HS-5 (cell line): ENCODE measurements at places on chromosomes 11 and 22.

GRCh38 chr11:28618416-28618815 lies 510.2 kb downstream of the METTL15 start:
- peak; percentile 23 for DNase-seq

GRCh38 chr22:16963189-16963945 lies 44.7 kb downstream of the GAB4 start:
- DNase-seq: no peak

DNA sequence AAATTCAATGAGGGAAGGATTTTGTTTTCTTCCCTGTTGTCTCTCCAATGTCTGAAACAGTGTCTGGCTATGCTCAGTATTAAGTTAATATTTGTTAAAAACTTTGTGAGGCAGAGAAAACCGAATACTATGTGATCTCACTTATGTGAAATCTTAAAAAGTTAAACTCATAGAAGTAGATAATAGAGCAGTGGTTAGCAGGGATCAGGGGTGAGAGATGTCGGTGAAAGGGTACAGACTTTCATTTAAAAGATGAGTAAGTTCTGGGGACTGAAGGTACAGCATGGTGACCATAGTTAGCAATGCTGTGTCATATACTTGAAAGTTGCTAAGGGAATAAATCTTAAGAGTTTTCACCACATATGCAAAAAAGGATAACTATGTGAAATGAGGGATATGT lies 244.6 kb downstream of the AASDHPPT start:
- no peak for DNase-seq

GRCh38 chr11:360326-361280 lies 8.7 kb upstream of the B4GALNT4 start:
- DNase-seq: no peak

DNA sequence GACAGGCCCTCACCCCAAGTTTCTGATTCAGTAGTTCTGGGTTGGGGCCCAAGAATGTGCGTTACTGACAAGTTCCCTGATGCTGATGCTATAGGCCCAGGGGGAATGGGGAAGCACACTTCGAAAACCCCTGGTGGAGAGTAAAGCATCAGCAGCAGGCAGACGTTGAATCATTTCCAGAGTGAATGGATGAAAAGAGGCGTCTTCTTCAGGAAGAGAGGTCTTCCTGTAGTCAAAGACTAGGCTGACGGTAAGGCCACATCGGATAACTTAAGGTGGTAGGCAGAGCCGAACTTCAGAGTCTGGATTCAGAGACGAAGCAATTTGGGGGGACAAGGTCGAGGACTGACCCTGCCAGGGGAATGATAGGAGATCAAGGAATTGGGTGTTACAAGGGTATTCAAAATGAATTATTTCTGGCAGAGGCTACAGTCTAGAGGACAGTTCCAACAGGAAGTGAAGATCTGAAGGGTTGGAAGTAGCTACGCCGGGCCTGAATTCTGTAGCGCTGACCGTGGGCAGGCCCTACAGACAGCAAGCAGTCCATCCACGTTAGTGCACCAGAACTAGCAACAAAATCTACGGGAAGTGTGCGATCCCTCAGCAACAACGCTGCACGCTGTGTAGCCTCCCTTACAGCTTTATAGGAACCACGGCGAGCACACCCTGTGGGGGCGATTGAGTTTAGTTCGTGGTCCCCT lies 862 bp upstream of the CENATAC start:
- no peak for DNase-seq

DNA sequence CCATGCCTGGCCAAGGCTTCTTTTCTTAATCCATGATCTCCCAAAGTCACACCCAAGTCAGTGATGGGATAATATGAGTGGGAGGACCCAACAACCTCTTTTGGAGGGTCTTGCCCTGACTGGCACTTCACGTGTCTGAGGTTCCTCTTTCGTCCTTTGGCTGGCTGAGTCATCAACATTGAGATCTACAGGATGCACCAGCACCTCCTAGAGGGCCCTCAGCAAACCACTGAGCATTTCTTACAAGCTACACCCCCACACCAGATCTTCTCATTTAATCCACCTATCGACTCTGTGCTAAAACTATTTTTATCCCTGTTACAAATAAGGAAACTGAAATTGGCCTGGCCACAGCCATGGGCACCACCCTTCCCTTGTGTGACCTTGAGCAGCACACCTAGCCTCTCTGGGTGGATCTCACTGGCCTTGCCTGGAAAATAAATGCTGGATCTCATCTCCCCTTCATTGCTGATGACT lies 63.4 kb downstream of the FLI1 start:
- no peak for DNase-seq

DNA sequence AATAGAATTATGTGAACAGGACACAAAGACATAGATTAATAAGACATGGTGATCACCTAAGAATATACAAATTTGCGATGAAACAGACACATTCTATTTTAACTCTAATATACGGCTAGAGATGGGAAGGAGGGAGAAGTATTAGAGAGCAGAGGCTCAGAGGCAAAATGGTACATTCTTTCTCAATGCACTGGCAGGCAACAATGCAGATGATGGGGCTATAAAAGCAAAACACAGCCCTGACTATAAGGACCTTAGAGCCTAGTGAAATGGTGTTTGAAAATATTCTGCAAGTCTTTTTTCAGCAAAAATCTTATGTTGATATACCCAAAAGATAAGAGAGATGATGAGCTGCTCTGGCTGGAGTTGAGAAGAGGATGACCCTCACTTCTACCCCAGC lies 13.1 kb downstream of the TCF20 start:
- DNase-seq: no peak

DNA sequence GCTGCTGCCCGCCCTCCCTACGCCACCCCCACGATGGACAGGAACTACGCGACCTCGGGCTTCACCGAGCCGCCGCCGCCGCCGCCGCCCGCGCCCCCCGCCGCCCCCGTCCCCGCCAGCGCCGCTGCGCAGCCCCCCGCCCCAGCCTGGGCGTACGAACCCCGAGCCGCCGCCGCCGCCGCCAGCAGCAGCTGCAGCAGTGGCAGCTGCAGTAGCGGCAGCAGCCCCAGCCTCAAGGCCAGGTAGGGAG lies 407 bp downstream of the QSER1 start:
- no peak for DNase-seq

- no peak for DNase-seq
Measured at GRCh38 chr22:36201630-36202319, at the start of gene APOL4. Gene APOL4, minus strand, starts transcription at chr22:36201809. Its CDS starts 75 bp downstream, at chr22:36201734.

- no peak for DNase-seq
Measured at GRCh38 chr11:118342503-118343161, at the start of gene CD3D. Gene CD3D, minus strand, starts transcription at chr11:118342705. Its CDS starts 98 bp downstream, at chr11:118342607.

DNA sequence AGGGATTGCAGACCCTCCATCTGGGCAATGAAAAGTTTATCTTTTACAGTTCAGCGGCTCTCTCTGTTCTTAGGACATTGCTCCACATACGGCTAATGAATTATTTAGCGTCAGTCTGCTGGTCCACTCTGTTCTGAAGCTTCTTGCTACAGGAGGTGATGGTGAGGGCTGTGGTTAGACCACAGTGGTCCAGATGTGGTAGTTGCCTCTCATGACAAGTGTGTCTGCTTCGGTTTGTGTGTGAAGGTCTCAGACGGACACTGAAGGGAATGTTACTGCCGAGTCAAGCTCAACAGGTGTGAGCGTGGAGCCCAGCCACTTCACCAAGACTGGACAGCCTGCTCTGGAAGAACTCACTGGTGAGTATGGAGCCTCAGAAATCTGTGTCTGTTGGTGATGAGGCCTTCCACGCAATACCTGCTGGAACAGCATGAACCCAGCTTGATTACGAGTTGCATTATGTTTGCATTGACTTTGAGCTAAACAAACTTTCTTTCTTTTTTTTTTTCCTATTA lies 220.8 kb downstream of the DBX1 start:
- DNase-seq: no peak

DNA sequence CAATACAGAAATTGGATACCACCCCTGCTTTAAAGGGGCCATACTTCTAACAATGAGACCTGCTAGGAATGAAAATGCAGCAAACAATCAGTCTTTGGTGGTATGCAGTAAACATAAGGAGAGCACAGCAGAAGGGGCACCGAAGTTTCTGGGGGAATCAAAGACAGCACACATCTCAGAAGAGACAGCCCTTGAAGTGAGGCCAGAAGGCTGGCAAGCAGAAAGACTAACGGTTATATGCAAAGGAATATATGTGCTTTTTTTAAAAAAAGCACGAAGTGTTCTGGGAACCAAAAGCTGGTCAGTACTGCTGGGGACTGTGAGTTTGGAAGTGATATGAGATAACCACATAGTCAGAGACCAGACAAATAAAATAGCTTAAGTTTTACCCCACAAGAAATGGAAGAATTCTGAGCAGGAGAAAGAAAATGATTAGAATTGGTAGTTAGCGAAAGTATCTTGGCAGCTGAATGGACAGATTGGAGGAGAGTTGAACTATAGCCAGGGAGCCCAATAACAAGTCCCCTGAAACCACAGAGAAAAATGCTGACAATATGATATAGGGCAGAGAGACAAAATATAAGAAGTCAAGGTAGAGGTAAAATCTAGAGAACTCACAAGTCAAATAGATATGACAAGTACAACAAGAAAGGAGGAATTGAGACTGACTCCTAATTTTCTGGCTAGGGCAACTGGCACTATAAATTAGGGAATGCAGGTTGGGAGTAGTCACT lies 125.7 kb downstream of the MRTFA start:
- no peak for DNase-seq

GRCh38 chr11:125443767-125444311 lies 52.2 kb downstream of the FEZ1 start:
- no peak for DNase-seq

GRCh38 chr11:107859459-107860239 lies 1.1 kb upstream of the SLC35F2 start:
- no peak for DNase-seq

GRCh38 chr11:94588366-94588942 lies 21.3 kb downstream of the PIWIL4 start:
- DNase-seq: no peak

- no peak for DNase-seq
Measured at GRCh38 chr11:92443199-92443598, 218.6 kb downstream of the FAT3 start.

GRCh38 chr11:43223026-43223425 lies 88.8 kb upstream of the API5 start:
- no peak for DNase-seq

DNA sequence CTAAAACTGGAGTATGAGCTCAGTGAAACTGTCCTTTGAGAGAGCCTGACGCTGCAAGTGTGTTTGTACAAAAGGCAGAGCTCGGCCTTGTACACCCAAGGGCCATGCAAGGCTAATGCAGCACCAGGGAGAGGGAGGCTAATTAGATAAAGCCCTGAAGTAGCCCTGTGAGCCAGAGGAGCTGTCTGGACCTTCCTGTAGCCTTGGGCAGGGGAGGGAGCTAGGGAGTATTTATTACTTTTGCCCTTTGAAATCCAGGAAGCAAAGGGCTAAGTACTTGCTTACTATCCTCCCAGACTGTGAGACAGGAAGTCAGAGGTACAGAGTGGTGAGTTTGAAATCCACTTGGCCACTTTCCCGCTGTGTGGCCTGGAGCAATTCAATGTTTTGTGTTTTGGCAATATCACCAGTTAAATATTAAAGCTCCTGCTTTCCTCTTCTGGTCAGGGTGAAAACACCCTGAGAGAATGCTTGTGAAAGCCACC lies 10.2 kb upstream of the LDHA start:
- peak; percentile 74 for DNase-seq

GRCh38 chr22:40509401-40510134 lies 127.0 kb downstream of the MRTFA start:
- no peak for DNase-seq

- DNase-seq: no peak
Measured at GRCh38 chr11:61306221-61306620, 11.1 kb upstream of the VWCE start.

- no peak for DNase-seq
Measured at GRCh38 chr22:21780259-21780658, 44.7 kb upstream of the YPEL1 start.

- no peak for DNase-seq
Measured at GRCh38 chr22:31343235-31344191, 2.6 kb downstream of the PATZ1 start.

GRCh38 chr11:21427726-21428125 lies 758.3 kb downstream of the NELL1 start:
- DNase-seq: no peak

GRCh38 chr22:33426451-33426850 lies 368.3 kb upstream of the SYN3 start:
- no peak for DNase-seq

- no peak for DNase-seq
Measured at GRCh38 chr11:70637186-70637800, 239.0 kb downstream of the CTTN start.

GRCh38 chr22:32482708-32483107 lies 8.1 kb downstream of the FBXO7 start:
- DNase-seq: no peak

DNA sequence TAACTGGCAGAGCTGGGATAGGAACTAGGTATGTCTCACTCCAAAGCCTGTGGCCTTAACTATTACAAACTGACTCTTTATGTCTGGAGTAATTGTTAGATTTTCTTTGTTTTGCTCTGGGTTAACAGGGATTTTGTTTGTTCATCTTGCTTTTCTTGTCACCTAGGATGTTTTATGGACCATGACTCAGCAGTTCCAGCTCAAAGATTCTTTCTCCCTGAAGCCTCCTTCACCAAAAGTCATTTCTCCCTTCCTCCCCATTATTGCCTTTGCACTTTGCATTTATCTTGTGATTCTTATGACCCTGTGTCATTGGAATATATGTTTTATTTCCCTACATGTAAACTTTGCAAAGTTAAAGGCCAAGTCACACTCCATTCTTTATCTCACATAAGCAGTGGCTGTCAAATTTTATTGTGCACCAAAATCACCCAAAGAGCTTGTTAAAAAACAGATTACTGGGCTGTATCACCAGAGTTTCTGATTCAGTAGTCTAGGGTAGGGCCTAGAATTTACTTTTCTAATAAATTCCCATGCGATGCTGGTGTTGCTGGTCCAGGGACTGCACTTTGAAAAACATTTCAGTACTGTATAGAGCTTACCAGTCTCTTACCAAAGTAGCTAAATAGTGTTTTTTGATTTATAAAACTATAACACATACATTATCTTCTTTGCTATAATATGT lies 327.7 kb downstream of the DLG2 start:
- no peak for DNase-seq

DNA sequence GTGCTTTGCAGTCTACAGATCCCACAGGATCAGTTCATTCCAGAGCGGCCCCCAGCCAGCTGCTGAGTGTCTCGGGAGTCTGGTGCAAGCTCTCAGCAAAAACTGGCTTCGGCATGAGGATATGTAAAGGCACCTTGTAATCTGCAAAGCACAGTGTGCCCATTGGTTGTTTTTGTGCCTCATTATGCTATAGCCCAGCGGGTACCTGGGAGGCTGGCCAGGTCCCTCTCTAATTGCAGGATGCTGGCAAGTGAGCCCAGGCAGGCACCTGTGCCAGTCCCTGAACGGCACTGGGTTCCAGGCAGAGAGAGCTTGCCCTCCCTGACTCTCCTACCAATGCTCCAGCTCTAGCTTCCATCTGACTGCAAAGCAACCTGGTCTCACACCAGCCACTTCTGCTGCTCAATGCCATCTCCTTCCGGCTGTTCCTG lies 128.7 kb downstream of the DSCAML1 start:
- no peak for DNase-seq

DNA sequence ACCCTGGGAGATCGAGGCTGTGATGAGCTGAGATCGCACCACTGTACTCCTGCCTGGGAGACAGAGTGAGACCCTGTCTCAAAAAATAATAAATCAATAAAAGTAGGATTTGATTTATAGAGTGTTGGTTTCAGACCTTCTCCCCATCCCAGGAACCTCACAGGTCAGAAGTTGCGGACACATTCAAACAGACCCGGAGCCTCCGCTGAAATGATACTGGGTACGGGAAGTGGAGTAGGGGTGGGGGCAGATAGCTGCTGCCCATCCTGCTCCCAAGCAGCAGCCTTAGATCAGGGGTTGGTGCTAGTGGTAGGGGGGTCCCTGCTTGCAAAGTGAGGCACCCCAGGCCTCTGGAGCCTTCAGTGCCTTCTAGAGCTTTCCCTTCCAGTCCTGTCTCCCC lies 7.8 kb downstream of the PRDM11 start:
- DNase-seq: no peak
